ENCODE measurements at places on chromosomes 1 and 21.

DNA sequence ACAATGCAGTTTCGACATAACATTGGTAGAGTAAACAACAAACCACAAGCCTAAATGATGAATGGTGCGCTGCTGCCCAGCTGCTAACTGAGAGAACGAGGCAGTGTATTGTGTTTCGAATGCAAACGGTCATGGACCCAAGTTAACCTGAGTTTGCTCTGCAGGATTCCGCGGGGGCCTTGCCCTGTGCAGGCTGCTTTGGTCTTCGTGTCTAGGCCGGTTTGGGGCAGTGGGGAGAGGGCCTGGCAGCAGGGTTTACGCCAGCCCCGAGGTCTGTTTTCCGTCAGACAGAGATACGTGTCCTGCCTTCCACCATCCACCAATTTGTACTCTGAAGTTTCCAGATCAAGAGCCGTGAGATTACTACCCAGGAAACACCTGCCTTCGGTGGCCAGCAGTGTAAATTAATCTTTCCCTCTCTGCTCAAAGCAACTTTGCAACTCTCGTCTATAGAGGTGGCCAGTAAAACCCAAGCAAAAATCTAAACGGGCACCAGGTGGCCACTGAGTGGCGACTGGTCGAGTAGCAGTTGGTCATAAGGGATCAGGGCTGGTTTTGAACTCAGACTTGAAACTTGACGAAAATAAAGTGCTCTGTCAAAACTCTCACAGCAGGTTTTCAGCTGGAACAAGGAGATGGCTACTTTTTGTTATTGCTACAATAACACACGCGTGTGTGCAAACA, 6.3 kb upstream of the PRDM15 start:
- DNase-seq, result no peak

DNA sequence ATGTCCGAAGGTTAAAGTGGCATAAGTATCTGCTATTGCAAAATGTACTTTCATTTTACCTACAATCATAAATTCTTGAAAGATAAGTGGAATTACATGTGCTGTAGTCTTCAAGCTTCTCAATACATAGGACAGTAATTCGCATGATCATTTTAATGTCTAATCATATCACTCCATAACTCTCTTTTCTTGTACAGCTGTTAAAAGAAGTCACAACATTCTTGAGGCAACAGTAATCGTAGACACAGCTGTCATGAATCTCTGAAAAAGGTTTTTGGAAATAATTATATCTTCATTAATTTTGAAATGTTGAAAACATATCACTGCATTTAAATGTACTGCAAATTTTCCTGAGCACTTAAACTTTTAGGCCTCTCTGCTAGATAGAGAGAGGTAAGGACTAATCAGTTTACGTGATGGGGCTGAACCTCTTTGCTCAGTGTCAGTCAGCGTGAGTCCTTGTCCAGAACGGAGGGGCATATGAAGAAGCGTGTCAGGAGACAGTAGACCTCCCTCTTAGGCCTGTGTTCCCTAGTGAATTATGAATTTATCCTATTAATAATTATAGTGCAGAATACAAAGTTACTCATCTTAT, 133.4 kb downstream of the NEK7 start:
- no peak for DNase-seq

DNA sequence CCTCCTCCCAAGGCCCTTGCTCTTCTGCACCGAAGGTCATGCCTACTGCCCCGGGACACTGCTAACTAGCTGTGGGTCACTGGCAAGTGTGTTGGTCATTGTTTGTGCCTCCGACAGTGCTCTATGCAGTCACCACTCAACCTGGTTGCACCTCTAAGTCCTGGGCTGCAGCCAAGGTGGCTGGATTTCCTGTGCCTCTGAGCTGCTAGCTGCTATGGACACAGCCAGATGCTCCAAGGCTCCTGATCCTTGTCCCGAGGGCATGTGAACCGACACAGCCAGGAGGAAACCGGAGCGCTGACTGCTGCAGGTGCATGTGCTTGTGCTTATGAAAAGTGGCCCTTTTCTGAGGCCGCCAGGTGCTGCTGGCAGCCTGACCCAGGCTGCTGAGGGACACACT, 14.7 kb upstream of the SPOCD1 start:
- no peak for DNase-seq

GRCh38 chr1:51744506-51745303, 127.8 kb downstream of the OSBPL9 start:
- no peak for DNase-seq

- DNase-seq, result no peak
These were observed 589.4 kb upstream of the ADGRL4 start for GRCh38 chr1:79595931-79596330.

DNA sequence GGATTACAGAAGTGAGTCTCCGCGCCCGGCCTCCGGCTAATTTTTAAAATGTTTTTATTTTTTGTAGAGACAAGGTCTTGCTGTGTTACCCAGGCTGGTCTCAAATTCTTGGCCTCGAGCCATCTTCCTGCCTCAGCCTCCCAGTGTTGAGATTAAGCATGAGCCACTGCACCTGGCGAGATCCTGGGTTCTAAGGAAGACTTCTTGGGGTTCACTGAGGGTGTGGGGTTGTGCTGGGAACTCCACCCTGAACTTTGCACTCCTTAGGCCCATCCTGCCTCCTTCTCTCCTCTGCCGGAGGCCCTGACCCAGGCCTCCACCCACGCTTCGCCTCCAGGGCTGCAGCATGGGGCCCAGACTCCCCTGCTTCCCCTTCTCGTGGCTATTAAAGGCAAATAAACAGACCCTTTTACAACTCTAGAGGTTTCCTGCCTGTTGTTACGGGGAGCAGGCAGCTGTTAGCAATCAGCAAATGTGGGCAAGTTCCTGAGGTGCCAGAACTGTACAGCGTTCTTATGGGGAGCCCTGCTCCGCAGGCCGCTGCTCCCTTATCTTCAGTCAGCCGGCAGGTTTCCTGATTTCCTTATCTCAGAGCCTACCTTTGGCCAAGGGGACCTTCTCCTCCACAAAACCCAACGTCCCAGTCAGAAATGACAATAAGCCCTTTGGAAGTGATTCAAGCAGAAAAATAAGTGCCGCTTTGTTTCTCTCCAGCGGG, 41.0 kb upstream of the LIN9 start:
- DNase-seq, result no peak

GRCh38 chr1:110912784-110913183, 39.8 kb downstream of the CD53 start:
- no peak for DNase-seq

DNA sequence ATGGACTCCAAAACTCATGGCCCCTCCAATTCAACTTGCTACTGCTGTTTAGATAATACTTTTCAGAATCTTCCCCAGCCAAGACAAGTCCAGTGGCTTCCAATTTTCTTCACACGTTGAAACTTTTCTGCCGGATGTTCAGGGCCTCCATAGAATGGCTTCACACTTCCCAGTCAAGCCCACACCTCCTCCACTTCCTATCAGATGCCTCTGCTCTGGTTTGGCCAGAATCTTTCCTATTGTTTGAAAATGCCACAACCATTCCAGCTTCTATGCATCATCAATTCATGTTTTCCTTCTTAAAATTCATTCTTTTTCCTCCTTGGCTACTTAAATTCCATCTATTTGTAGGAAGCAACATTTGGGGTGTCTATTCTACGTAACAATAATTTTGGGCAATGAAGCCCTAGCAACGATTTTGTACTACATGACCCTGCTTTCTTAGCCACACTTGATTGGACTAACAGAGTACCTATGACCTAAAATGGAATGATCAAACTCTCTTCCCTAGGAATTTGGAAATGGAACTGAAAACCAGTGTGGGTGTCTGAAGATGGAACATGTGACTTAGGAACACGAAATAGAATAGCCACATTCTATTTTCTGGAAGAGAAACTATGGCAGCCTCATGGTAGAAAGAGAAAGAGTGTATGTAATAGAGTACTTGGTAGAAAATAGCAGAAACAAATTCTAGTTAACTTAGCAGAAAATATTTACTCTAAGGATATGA, 74.1 kb upstream of the CNIH3 start:
- DNase-seq, result no peak

DNA sequence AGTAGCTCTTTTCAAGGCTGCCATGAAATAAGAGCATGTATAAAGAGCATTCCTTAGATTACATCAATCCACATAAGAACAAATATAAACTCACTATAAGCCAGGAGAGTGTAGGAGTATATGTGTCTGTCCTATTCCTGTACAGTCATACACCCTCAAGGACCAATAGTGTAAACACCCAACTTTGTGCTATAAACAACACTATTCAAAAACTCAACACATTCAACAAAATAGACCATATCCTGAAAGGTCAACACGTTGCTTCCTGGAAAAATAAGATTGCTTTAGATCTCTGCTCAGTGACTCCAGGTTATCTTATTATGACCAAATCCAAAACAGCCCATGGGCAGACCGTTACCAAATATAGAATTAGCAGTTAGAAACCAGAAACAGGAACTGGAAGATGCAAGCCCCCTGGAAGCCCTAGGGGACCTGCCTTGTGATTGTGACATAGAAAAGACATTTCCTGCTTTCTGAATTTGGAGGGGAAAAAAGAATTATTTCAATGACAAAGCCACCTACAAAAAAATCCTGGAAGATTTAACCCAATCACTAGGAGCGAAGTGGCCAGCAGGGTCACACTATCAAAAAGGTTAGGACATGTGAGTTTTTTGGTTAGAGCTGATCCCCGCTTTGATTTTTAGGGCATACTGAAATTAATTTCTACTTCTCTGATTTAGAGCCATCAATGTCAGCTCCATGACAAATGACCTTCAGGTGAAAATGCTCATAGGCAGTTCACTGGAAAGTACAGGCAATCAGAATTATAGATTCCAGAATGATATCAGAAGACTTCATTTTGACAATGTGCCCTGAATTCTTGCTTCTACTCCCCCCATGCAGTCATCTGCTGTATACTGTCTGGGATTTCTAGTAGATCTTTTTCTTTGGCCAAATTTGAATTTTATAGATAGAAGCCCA, 59.9 kb downstream of the LRRC8C start:
- DNase-seq, result no peak

DNA sequence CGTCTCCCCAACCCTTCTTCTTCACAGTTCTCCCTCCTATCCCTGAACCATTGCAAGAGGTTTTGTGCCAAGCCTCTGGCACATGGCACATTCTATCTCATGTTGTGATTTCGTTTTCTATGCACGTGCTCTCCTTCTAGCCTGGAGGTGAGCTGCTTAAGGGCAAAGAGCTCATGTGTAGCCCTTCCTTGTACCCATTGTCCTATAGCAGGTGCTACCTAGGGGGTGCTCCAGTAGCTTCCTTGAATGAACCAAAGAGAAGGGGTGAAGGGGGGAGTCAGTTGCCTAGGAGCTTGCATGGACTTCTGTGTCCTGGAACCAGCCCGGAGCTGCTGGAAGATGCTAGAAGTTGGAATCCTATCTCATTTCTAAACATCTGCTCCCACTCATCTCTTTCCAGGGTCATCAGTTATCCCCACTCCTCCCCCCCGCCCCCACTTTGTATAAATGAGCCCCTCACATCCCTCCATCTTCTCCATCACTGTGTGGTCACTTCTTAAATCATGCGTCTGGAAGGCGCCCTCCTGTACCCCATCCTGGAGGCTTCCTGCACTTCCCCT, 535 bp upstream of the DISC1 start:
- no peak for DNase-seq

DNA sequence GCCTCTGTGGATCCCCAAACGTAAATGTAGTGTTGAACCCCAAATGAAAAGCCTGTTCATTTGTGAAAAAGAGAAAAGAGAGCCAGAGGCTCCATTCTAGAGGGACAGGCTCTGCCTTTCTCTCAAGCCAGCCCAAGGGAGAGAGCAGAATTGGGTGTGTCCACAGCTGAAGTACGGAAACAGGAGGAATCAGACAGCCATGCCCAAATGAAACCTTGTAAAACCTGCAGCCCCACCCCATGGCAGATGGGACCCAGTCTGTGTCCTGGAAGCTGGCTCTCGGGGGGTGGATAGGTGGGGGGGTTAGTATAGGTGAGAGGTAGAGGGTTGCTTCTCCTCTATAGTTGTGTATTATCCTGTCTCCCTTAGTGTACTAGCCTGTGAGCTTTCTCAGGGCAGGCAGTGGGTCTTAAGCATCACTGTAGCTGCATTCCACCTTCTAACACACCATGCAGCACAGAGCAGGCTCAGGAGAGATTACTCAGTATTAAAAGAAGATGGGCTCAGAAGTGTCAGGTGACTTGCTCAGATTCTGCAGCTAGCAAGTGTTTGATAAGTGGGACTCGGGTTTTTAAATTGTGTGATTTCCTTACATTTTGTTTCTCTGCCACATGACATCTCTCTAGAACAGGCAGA, 67.4 kb upstream of the SIPA1L2 start:
- no peak for DNase-seq

- DNase-seq, result no peak
These were observed 123.6 kb downstream of the DTL start for GRCh38 chr1:212158912-212159796.

DNA sequence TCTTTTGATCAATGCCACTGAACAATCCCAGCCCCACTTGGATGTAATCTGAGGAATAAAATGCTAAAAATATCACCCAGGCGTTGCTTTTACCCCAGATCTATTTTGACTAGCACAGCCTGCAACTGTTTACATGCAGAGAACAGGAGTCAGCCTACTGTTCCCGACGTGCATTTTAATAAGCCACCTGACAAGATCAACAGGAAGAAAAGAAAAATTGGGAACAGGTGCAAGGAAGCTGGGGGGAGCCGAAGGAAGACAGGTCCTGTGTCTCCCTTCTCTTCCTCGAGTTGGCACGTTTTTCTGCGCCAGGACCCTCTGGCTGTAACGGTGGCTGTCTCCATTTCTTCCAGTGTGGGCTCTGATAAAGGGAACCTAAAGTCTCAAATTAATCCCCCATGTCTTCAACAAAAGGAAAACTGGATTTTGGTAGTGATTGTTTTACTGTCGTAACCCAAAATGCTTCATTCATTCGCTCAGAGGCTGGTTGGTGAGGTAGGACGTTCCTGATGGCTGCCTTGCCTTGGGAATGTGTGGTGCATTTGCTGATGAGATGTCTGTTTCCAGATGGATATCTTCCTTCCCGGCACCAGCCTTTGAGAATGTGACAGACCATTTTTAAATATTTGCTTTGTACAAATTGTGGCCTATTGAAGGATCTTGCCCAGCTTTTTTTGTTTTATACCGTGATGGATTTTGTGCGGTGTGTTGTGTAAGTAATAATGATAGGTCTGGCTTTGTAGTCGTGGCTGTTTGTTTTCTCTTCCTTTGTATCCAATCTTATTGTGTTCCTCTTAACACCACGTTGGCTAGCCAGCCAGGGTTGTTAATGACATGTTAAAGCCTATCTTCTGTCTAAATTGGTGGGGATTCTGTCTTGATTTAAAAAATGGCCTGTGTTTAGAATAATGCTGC, 117.5 kb downstream of the C1orf21 start:
- DNase-seq, result no peak

- DNase-seq, result no peak
These were observed 64.9 kb upstream of the BARHL2 start for GRCh38 chr1:90782046-90782445.

DNA sequence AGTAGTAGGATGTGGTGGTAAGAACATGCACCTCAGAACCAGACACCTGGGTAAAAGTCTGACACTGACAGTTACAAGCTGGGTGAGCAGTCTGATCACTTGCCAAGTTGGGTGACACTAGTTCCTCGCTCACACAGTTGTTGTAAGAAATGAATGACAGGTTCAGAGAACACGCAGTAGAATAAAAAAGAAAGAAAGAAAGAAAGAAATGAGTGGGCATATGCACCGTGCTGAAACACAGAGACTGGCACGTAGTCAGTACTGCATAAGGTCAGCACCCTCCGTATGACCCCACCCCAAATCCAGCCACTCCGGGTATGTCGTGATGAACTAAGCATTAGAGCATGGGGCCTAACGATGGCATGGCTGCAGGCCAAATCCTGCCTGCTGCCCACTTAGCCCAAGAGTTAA, 90.6 kb downstream of the GLUL start:
- no peak for DNase-seq

- no peak for DNase-seq
These were observed 511.2 kb downstream of the USP25 start for GRCh38 chr21:16241016-16241415.

GRCh38 chr21:23601549-23601948, 2005.7 kb downstream of the MRPL39 start:
- DNase-seq, result no peak

All from nucleus accumbens (tissue), 56 donors.